ENCODE measurements at places on chromosomes 7 and 10. TPM values are rescaled to one million over a fixed set of nuclear protein-coding genes. Genes with fewer than 3 reads are reported as not detected.

The NMT2 gene
- 41.0 TPM for total RNA-seq

The FZD1 gene
- total RNA-seq: 3.6 TPM

The FAM3C gene
- 35.0 TPM for total RNA-seq

The TFPI2 gene
- 48.9 TPM for total RNA-seq

The UPK3BL2 gene
- 0.56 TPM for total RNA-seq

The FRMPD2 gene
- not detected for total RNA-seq

The HDAC9 gene
- total RNA-seq: 24.2 TPM

The AEBP1 gene
- total RNA-seq: 1.1 TPM

The CRYGN gene
- not detected for total RNA-seq

The ZNF425 gene
- total RNA-seq: 2.8 TPM

The PCDH15 gene
- not detected for total RNA-seq

The FFAR4 gene
- total RNA-seq: not detected

The ANTXRL gene
- total RNA-seq: not detected

The CALHM1 gene
- total RNA-seq: not detected

The PRLHR gene
- not detected for total RNA-seq

The UNCX gene
- not detected for total RNA-seq

The GIMAP7 gene
- not detected for total RNA-seq

The TMEM184A gene
- total RNA-seq: 0.28 TPM

The C7orf57 gene
- not detected for total RNA-seq

The TMEM26 gene
- 0.56 TPM for total RNA-seq

The CYP2C8 gene
- not detected for total RNA-seq

Measured in IMR-90 (cell line).